Activated CD4-positive, alpha-beta T cell treated with anti-CD3 and anti-CD28 coated beads, Interleukin-2, amount 50 U/mL, for 48 hours (primary cell): ENCODE measurements at places on chromosomes 3 and 15.

- no peak for DNase-seq
These were observed 218.8 kb downstream of the UBE2E2 start for GRCh38 chr3:23421811-23422516.

DNA sequence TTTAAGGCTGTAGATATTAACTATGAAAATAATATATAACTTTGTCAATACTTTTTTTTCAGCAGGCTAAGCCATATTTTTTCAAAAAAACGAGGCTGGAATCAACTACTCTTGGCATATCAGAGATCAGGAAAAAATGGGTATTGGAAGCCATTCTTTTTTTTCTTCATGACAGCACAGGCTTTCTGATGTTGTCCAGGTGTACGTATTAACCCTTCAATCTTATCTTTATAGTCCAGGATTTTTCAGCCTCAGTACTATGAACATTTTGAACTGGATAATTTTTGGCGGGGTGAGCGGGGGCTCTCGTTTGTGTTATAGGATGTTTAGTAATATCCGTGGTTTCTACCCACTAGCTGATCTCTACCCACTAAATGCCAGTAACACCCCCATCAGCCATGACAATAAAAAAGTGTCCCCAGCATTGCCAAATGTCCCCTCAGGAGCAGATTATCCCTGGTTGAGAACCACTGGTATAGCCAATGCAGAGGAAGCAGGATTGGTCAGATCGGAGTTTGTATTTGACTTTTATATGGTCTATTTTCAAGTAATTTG, 52.0 kb downstream of the PLCL2 start:
- DNase-seq, result no peak

- no peak for DNase-seq
These were observed 88.0 kb downstream of the PIK3R4 start for GRCh38 chr3:130658678-130659077.

- no peak for DNase-seq
These were observed 194.4 kb downstream of the MEIS2 start for GRCh38 chr15:36905908-36906307.

DNA sequence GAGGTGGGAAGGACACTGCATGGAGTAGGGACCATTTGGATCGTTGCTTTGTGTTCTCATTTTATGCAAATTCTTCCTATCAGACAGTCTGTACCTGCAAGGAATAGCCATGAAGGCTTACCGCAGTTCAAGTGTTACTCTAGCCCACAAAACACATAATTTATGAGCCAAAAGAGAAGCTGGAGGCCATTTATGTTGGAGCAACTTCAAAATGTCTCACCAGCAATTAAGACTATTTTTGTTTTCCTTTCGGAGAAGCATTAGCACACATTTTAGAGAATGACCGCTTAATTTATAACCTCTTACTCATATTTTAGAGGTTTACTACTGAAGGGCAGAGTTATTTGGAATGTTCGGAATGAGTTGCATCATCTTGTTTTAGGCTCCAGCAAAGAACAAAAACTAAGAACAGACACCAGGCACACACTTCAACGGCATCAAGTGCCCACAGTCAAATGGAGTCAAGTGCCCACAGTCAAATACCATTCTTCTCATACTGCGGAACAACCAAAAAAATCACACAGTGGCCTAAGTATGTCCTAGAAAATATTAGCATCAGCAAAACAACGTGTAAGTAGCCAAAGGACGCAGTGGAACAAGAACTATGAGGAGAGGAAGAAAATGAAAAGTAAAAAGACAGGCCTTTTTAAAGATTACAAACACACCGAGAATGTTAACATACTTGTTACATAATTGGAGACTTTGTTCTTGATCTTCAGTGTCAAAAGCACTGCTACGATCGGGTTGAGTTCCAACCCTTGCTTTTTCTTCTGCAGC, 17.5 kb upstream of the GOLGA8J start:
- no peak for DNase-seq
